ENCODE measurements at places on chromosomes 12 and 14.

- no peak for DNase-seq
Measured at GRCh38 chr12:101493556-101493955, 18.4 kb downstream of the SPIC start.

- DNase-seq, result no peak
Measured at GRCh38 chr12:102885043-102885932, 31.8 kb downstream of the PAH start.

DNA sequence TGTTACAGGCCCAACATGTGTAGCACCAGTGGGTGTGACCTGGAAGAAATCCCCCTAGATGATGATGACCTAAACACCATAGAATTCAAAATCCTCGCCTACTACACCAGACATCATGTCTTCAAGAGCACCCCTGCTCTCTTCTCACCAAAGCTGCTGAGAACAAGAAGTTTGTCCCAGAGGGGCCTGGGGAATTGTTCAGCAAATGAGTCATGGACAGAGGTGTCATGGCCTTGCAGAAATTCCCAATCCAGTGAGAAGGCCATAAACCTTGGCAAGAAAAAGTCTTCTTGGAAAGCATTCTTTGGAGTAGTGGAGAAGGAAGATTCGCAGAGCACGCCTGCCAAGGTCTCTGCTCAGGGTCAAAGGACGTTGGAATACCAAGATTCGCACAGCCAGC, 8.6 kb downstream of the BCL2L14 start:
- no peak for DNase-seq

DNA sequence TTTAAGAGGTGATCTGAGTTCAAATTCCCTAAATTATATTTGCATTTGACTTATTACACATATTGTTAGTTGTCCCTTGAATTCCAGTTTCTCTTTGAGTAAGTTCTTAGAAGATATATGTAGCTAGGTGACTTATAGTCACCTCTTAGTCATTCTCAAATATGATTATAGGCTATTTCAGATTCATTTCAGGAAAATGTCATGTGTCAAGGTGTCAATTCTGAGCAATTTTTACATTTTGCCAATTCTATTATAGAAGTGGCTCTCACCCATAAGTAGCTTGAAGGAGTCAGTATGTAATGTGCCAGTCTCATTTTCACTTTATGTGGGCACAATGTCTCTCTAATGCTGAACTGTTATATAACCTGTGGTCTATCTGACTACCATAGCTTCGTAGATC, 623.4 kb downstream of the DIO2 start:
- no peak for DNase-seq

GRCh38 chr12:130281153-130281799, 56.4 kb upstream of the PIWIL1 start:
- DNase-seq, result peak; percentile 61

Measured in GM23338 (cell line).